ENCODE measurements at places on chromosomes 1 and 21.

GRCh38 chr1:100391675-100392074, 39.4 kb downstream of the CDC14A start:
- DNase-seq: no peak

GRCh38 chr1:59947047-59947938, 20.7 kb upstream of the CYP2J2 start:
- DNase-seq: peak; percentile 12

GRCh38 chr1:22444856-22445255, 6.8 kb upstream of the ZBTB40 start:
- DNase-seq: no peak

DNA sequence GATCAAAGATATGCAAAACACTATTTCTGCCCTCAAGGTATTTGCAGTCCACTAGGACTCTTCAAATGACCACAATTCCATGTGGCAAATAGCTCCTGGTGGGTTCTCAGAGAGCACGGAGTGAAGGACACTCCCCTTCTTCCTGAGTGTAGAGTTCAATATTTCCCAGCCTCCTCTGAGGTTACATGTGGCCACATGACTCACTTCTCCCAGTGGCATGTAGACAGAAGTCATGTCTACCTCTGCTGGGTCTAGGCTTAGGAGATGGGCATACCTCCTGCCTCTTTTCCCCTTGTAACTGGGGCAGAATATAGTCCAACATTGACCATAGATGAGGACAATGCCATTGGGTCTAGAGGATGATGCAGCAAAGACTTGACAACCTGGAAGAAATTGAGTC, 191.4 kb downstream of the MIS18A start:
- DNase-seq: no peak

GRCh38 chr1:168112673-168113305, 23.9 kb downstream of the GPR161 start:
- DNase-seq: peak; percentile 59

DNA sequence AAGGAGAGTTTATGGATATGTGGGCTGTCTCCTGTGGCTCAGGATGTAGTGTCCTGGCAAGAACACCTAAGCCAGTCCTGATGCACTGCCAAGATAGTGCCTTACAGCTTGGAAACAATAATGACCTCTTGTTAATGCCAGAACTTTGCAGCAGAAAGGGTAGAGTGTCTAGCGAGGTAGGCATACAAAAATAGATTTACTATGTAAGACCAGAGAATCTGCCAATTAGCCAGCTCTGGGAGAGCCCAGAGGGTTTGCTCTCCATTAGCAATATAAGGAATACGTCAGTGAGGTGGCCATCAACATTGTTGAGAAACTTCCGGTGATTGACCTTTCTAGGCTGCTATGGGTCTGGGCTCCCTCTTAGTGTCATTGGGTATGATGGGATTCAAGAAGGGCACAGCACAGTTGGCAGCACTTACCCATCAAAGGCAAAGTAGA, 178.5 kb upstream of the GALNT2 start:
- no peak for DNase-seq

GRCh38 chr21:44485254-44485793, 30.0 kb downstream of the LRRC3 start:
- peak; percentile 47 for DNase-seq

DNA sequence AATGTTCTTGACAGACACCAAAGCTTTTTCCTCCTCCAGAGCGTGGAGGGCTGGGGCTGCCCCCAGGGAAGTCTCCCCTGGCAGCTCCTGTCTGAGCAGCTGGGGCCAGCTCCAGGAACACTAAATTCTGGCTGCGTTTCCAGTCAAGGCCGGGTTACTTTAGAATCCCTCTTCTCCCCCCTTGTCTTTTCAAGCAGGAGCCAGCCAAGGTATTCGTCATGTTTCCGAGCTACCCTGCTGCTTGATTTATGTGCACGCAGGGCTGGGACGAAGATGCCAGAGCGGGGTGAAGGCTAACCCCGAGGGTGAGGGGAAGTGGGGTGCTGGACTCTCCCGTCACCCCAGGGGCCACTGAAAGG, 68.1 kb upstream of the ANGPTL1 start:
- no peak for DNase-seq

GRCh38 chr1:94832446-94832845, 12.3 kb downstream of the SLC44A3 start:
- no peak for DNase-seq

Measured in stimulated activated CD4-positive, alpha-beta T cell treated with anti-CD3 and anti-CD28 coated beads, Interleukin-12 subunit alpha, Interleukin-12 subunit beta, amount 100 ng/mL, for 4 hours (primary cell).